ENCODE measurements at places on chromosomes 2 and 18. TPM values are rescaled to one million over a fixed set of nuclear protein-coding genes. Genes with fewer than 3 reads are reported as not detected.

DNA sequence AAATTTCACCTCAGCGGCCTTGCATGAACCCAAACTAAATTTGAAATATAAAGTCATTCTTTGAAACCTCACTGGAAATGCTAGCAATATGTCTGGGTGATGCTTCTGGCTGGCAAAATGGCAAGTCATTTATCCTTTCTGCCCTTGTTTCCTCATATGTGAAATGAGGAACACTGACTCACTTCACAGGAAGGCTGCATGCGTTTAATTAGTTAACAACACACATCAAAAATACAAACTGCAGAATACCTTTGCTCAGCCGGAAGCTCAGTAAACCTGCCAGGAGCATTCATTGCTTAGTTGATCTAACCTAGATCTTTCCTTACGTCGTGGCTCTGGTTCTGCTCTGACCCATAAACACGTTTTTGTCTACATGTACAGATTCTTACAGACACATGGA, 214.2 kb upstream of the ACVR2A start:
- H3K27me3 ChIP-seq: no peaks in the 10 kb centered on the region
- H3K4me3 ChIP-seq: no peak overlapping the region
- H3K36me3 ChIP-seq: no peaks in the 10 kb centered on the region

- H3K4me3 ChIP-seq: no peak overlapping the region
- no peaks in the 10 kb centered on the region for H3K4me1 ChIP-seq
- H3K27me3 ChIP-seq: no peaks in the 10 kb centered on the region
- no peaks in the 10 kb centered on the region for H3K36me3 ChIP-seq
These were observed 69.2 kb upstream of the SLC9A2 start for GRCh38 chr2:102550151-102550550.

The CHMP1B gene
- 44.1 TPM for polyA plus RNA-seq

The FOXI3 gene
- not detected for polyA plus RNA-seq

DNA sequence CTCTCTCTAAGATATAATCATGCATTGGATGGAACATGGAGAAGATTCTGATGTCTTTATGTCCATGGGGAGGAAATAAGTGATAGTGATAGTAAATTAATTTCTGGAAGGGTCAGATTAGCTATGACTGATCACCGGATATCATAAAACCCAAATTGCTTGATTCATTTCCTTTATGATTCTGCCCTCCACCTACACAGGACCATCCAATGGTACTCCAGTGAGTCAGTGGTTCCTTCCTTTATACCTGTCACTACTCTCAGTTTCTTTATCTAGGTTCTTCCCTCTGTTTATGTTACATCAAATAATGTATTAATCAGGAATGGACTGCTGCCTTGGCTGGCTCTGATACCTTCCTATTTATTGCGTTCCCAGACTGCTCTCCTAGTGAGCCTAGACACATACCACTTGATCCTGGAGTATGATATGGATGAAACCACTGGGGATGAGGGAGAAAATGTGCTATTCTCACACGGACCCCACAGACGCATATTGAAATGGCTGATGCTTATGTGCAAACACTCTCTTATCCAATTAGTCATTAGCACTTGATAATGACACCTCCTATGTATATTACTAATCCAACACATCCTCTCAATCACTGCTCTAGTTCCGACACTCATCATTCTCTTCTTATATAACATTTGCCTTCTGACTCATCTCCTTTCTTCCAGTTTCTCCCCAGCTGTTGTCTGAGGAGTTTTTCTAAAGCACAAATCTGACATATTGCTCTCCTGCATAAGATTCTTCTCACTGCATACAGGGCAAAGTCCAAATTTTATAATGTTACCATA, 315.6 kb downstream of the INSIG2 start:
- no peak for DNase-seq
- no peak overlapping the region for H3K27ac ChIP-seq
- no peaks in the 10 kb centered on the region for H3K27me3 ChIP-seq
- no peaks in the 10 kb centered on the region for H3K36me3 ChIP-seq

GRCh38 chr2:196750977-196751631, 48.4 kb downstream of the GTF3C3 start:
- DNase-seq: peak; percentile 53
- H3K36me3 ChIP-seq: no peaks in the 10 kb centered on the region
- no peak overlapping the region for H3K4me3 ChIP-seq
- no peaks in the 10 kb centered on the region for H3K4me1 ChIP-seq

DNA sequence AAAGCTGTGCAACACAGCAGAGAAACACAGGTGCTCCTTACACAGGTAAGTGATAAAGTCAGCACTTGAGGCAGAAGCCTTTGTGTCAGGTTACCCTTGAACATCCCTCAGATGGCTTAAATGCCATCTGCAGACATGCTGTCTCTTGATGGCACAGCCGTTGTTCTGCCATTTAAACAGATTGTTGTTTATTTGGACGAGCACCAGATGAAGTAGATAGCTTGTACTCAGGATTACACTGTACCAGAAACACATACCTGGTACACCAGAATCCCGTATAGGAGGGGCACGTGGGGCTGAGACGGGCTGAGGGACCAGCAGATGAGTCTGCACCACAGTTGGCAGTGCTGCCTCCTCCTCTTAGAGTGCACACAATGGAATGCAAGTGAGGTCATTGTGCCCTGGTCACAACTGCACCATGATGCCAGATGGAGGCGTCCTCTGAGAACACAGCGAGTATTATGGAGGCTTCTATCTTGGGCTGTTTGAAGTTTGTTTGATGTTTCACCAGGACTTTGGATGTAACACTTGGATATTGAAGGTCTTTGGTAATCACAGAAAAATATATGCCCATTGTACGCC, 143.0 kb downstream of the TANC1 start:
- H3K27me3 ChIP-seq: peaks cover 5% of the 10 kb centered on the region
- no peak overlapping the region for H3K27ac ChIP-seq
- no peak overlapping the region for H3K4me3 ChIP-seq
- no peaks in the 10 kb centered on the region for H3K36me3 ChIP-seq

The BOLL gene
- polyA plus RNA-seq: not detected

The NR4A2 gene
- 18.3 TPM for polyA plus RNA-seq

The SLC4A3 gene
- not detected for polyA plus RNA-seq

DNA sequence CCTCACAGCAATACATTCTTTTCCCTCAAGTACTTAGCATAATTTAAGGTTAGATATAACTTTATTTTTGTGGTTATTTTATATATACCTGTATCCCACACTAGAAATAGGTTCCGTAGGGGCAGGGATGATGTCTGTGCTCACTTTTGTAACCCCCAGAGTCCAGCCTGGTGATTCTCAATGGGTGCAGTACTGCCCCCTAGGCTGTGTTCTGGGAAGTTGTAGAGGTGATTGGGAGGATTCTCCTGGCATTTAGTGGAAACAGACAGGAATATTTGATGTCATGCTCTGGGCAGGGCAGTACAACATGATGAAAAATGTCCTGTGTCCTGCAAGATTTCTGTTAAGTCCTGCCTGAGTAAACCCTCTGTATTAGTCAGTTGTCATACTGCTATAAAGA, 333.3 kb downstream of the PLCL1 start:
- H3K36me3 ChIP-seq: no peaks in the 10 kb centered on the region
- H3K27ac ChIP-seq: no peak overlapping the region
- no peak for DNase-seq
- no peak overlapping the region for H3K4me3 ChIP-seq
- H3K27me3 ChIP-seq: no peaks in the 10 kb centered on the region

DNA sequence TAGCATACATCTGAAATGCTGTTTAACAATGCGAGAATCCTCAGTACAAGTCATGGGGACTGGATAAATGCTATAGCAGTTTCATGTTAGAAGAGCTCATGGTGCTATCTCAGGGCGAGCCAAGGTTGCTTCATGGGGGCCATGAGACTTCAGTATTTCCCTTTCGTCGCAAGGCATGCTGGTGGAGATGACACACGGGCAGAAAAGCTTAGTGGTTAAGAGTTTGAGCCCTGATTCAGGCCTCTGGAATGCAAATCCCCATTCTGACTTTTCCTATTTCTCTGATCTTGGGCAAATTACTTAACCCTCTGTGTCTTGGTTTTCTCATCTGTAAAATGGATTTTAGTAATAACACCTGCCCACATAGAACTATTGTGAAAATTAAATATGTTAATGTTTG, 57.4 kb upstream of the EPHA4 start:
- no peak overlapping the region for H3K27ac ChIP-seq
- H3K4me1 ChIP-seq: no peaks in the 10 kb centered on the region
- no peaks in the 10 kb centered on the region for H3K27me3 ChIP-seq
- no peak for DNase-seq

Data from CD4-positive, alpha-beta memory T cell (primary cell).